ENCODE measurements at places on chromosomes 2 and 18.

DNA sequence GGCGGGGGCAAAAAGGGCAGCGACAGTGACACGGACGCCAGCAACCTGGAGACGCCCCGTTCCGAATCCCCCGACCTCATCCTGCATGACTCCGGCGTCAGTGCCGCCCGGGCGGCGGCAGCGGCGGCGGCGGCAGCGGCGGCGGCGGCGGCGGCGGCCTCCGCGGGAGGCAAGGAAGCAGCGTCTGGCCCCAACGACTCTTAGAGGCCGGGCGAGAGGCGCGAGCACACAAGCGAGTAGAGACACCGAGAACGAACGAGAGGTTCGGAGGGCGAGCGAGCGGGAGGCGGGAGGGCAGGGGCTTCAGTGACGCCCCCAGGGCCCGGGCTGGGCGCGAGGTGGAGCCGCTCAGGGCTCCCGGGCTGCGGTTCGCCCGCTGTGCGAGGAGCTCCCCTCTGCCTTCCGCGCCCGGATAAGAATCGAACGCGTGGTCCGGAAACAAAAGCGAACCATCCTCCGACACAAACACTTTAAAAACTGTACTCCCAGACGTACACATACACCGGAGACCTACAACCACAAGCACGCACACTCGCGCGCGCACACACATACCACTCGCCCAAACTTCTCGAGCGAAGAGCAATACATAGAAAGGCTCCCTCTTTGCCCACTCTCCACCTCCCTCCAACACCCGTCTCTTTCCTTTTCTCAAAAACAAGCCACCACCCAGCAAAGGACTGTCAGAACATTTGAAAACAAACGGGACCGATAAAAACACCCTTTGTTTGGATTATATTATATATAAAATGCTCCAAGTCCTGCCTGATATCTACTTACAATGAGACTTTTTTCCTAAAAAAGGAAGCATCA lies 2.8 kb downstream of the SP9 start:
- peak; percentile 60 for DNase-seq

GRCh38 chr2:29804671-29805070 lies 116.7 kb downstream of the ALK start:
- DNase-seq, result no peak

DNA sequence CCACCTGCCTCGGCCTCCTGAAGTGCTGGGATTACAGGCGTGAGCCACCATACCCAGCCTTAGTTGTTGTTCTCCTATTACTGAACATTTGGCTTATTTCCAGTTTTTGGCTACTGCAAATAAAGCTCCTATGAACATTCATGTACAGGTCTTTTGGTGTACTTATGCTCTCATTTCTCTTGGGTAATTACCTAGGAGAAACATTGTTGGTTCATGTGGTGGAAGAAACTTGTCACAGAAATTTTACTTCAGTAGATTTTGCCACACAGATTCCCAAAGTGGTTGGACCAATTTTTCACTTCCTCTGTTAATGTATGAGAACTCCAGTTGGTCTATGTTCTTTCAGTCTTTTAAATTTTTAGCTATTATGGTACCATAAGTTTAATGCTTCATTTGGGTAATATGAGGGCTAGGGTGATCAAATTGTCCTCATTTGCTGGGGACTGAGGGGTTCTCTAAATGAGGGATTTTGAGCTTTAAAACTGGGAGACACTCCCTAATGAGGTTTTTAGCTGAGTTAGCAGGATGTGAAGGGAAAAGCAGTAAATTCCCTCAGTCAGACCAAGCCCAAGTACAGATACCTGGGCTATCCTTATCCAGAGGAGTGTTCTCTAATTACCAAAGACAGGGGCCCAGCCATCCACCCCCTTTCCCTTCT lies 33.9 kb downstream of the MTA3 start:
- DNase-seq, result no peak

GRCh38 chr2:118430510-118431164 lies 342.4 kb downstream of the INSIG2 start:
- no peak for DNase-seq

GRCh38 chr18:10234281-10234680 lies 220.2 kb upstream of the APCDD1 start:
- DNase-seq, result no peak

DNA sequence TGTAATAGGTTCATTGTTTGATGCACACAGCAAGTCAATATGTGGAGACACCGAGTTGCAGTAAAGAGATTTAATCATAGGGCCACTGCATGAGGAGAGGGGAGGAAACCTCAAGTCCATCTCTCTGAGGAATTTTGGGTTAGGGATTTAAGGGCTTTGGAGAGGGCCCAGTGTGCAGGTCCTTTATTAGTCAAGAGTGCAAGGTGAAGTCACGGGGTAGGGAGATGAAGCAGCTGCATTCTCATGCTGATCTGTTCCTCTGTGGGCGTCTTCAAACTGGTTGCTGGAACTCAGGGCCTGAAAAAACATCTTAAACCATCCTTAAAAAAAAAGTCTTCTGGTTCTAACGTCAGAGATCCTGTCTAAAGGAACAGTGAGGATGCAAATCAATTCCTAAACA lies 131.6 kb downstream of the NXPH2 start:
- no peak for DNase-seq

GRCh38 chr18:74382481-74383017 lies 66.9 kb downstream of the C18orf63 start:
- DNase-seq, result no peak

DNA sequence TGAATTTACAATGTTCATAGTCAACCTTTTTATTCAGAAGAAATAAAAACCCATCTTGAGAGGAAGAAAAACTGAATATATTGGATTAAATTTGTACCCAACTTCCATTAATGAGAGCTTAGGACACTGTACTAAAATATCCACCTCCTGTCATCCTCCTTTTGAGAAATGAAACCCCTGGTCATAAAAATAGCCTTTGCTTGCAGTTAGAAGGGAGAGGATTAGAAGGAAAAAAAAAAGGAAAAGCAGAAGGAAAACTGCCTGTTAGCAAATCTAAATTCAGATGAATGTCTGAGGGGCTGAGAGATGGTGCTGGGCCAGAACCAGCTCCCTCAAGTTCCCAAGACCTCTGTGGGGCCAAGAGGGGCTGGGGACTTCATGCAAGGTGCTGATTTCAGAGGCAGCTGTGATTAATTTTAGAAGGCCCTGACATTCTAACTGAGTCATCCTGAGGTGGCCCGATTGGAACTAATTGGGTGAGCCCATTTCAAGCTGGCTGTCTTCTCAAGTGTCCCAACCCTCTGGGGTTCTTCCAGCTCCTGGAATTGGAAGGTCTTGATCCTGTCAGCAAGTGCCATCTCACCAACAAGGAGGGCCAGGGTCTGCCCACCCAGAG lies 38.4 kb upstream of the BIN1 start:
- no peak for DNase-seq

- no peak for DNase-seq
Measured at GRCh38 chr2:154481336-154481735, 217.2 kb upstream of the KCNJ3 start.

GRCh38 chr2:84038866-84039265 lies 420.2 kb downstream of the SUCLG1 start:
- no peak for DNase-seq

- DNase-seq, result peak; percentile 78
Measured at GRCh38 chr2:191950132-191950874, 103.4 kb upstream of the CAVIN2 start.

- DNase-seq, result no peak
Measured at GRCh38 chr18:34514238-34514637, 195.9 kb upstream of the DTNA start.

- DNase-seq, result no peak
Measured at GRCh38 chr2:189487283-189488007, 46.2 kb downstream of the WDR75 start.

DNA sequence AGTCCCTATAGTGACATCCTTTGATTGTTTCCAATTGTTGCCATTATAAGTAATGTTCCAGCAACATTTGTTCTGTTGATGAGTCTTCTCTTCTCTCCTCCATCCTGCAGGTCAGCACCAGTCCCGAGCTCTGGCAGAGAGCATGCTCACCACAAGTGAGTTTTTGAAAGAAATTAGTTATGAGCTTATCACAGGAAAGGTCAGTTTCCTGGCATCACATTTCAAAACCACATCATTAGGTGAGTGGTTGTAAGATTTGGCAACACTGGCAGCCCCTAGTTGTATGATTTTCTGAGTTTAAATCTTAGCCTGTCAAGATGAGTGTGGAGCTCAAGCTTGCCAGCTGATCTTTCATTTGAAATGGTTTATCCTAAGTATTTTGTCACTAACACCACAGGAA lies 149.6 kb downstream of the ESCO1 start:
- no peak for DNase-seq

DNA sequence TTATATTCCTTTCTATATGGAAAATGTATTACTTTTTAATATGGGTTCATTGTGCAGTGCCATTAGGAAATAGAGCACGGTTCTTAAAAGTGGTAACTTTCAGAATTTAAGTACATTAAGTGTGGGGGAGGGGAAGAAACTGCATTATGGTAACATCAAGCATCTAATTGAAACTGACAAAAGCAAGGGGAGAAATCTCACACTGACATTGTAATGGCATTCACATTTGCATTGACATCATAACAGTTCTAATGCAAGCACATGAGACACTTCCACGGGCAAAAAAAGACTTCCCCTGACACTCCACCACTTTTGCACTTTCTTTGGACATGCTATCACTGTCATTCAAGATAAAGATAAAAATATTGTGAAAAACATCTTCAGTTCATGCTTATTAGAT lies 431.3 kb upstream of the SMIM21 start:
- no peak for DNase-seq

GRCh38 chr2:145230546-145230945 lies 710.6 kb upstream of the ZEB2 start:
- DNase-seq, result no peak
